Central memory CD8-positive, alpha-beta T cell (primary cell): ENCODE measurements at places on chromosomes 7 and 10.

DNA sequence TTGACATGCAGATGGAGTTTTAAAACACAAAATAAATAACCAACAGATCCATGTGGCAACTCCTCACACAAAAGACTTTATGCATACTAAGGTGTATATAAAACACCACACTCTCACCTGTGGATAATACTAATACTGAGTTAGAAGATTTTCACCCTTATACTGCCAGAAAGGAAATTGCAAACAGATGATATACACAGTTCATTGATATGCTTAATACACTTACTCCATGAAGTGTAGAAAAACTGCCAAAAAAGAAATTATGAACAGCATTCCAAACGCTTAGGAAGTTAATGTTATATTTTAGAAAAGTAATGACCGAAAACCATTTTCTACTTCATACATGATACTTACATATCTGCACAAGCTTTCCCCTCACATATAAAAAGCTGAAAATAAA is 17.6 kb upstream of the SNX13 start:
- no peak for DNase-seq

GRCh38 chr10:727162-727790 is 37.8 kb upstream of the DIP2C start:
- no peak for DNase-seq

DNA sequence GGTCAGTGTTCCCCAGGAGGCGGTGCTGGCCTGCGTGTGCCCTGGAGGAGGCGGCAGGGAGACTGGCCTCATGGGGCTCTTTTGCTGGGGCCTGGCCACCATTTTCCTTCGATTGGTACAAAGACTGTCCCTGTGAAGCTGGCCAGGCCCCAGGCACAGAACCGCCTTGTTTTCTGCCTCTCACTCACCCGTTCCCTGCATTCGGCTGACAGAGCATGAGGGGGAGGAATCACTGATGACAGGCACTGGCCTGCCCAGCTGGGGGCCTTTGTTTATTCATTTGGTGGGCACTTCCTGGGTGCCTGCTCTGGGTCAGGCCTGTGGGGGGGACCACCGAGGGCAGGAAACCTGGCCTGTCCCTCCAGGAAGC is 139.2 kb downstream of the FAM53B start:
- no peak for DNase-seq

GRCh38 chr10:59876695-59877094 is 29.7 kb downstream of the CCDC6 start:
- DNase-seq = no peak

GRCh38 chr10:14371581-14371980 is 40.9 kb upstream of the FRMD4A start:
- DNase-seq = no peak

GRCh38 chr7:51075681-51076580 is 240.7 kb downstream of the COBL start:
- DNase-seq = no peak

DNA sequence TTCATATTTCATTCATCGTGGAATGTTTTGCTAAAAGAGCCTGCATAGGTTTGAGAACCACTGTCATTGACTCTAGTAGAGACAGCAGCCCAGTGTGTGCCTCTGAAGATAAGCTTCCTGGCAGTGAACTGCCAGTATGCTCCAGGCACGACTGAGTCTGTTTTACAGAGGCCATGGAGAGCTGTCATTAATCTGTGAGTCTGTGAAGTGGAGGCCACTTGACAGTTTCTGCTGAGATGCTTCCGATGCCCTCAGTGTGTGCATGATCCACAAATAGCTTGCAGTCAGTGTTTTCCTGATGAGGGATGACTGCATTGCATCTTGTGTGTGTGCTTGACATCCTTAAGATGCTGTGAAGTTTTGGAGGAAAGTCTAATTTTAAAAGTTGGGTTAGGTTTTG is 162.2 kb downstream of the PFKFB3 start:
- no peak for DNase-seq

GRCh38 chr7:111224354-111225231 is 133.7 kb downstream of the LRRN3 start:
- DNase-seq = no peak

DNA sequence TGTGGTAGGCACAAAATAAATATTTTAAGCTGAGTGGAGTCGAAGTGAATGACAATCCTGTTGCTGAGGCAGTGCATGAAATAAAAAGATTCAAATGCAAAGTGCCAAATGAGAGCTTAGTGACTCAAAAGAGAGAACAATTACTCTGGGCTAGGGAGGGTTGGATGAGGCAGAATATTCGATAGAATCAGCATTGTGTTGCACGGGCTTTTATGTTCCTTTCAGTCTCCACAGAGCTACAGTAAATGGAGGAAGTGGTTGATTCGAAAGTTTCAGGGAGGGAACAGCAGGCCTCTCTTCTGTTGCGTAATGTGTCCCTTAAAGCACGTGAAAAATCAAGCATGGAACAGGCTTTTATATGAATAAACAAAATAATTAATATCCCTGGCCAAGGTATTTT is 599.3 kb upstream of the CELF2 start:
- DNase-seq = no peak

DNA sequence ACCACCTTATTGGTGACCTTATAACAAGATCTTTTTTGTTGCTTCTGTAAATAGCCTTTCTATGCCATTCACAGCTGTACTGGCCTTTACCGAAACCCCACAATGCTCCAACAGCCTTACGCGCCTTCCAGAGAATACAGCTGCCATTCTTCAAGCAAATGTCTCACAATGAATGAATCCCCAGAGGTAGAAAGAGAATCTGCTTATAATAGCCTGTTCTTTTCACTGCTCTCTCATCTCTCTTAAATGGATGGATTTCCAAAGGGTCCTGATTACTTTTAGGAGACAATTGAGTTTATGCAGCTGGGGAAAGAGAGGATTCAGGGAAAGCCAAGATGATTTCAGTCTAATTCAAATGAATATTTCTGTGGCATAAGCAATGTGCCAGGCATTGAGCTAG is 183.1 kb upstream of the PDE1C start:
- no peak for DNase-seq

DNA sequence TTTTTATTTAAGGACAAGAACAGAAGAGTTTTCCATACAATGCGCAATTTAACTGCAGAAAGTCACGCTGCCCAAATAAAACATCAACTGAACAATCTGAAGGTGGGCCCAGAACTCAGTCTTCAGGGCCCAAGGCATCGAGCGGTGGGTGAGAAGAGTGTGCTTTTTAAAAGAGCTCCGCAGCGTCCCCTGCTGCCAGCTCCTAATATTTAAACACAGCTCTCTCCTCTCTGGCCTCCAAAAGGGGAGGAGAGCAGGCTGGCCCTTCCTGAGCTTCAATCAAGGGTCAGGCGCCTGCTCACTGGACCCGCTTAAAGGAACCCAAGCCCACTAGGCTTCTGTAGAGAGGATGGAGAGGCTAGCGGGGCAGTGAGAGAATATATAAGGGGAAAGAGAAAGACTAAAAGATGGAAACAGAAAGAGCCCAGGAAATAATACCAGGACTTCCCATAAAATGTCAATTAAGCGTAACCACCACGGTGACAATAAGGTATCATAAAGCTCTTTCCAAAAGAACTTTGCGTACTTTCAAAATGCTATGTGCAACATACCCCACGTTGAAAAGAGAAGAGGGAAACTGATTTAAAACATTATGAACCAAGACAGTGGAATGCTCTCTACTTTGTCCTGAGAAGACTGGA is 2.8 kb downstream of the FAM53B start:
- DNase-seq = peak; percentile 70

GRCh38 chr10:104767745-104768144 is 126.7 kb downstream of the SORCS3 start:
- no peak for DNase-seq

- DNase-seq = no peak
Observed at GRCh38 chr7:65798111-65799075, 74.5 kb upstream of the VKORC1L1 start.

DNA sequence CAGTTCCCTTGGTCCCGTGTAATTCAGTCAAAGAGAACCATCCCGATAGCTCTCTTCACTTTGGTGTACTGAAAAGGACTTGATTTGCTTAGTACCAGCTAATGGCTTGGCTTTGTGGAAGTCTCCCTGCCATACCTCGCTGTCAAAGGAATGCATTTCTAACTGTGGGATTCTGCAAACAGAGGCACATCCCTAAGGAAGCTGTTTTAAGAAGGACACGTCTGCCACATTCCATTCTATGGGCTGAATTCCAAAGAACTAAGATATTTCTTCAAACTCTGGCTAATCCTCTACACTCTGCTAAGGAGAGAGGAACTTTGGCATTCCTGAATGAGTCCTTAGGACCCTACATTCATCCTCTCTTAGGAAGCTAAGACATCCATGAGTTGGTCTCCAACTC is 327.9 kb downstream of the SFMBT2 start:
- DNase-seq = no peak

- no peak for DNase-seq
Observed at GRCh38 chr7:128171-129080, 63.9 kb upstream of the FAM20C start.

GRCh38 chr7:42161719-42162118 is 75.3 kb downstream of the GLI3 start:
- DNase-seq = no peak

GRCh38 chr10:70575874-70576802 is 26.4 kb downstream of the PRF1 start:
- peak; percentile 40 for DNase-seq

DNA sequence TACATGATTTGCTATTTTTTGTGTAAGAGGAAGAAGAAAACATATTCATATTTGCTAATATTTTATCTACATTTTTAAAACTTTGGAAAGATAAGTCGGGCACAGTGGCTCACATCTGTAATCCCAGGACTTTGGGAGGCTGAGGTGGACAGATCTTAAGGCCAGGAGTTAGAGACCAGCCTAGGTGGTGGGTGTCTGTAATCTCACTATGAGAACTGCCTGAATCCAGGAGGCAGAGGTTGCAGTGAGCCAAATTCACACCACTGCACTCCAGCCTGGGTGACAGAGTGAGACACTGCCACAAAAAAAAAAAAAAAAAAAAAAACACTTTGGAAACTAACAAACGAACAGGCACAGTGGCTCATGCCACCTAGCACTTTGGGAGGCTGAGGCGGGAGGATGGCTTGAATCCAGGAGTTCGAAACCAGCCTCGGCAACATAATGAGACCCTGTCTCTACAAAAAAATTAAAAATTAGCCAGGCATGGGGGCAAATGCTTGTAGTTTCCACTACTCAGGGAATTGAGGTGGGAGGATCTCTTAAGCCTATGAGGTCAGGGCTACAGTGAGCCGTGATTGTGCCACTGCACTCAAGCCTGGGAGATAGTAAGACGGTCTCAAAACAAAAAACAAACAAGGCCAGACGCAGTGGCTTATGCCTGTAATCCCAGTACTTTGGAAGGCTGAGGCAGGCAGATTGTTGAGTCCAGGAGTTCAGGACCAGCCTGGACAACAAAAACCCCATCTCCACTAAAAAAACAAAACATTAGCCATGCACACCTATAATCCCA is 25.6 kb downstream of the HERC4 start:
- DNase-seq = no peak

DNA sequence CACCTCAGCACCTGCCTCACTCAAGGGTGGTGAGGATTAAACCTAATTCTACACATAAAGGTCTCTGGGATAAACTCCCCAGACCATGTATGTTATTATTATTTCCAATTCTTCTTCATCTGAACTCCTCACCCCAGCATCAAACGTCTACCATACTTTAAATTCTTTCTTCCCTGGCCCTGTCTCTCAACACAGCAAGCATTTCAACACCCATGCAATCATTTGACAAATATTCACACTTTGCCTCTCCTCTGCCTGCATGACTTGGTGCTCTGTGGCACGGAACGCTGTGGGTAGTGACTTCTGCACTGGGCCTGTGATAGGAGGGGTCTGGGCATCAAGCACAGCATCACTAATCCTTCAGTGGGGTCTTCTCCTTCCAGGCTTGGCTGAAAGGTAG is 490.8 kb downstream of the TNS3 start:
- no peak for DNase-seq

GRCh38 chr10:116978901-116979300 is 26.1 kb downstream of the SHTN1 start:
- DNase-seq = no peak

- no peak for DNase-seq
Observed at GRCh38 chr7:70360557-70360956, 762.3 kb downstream of the AUTS2 start.

DNA sequence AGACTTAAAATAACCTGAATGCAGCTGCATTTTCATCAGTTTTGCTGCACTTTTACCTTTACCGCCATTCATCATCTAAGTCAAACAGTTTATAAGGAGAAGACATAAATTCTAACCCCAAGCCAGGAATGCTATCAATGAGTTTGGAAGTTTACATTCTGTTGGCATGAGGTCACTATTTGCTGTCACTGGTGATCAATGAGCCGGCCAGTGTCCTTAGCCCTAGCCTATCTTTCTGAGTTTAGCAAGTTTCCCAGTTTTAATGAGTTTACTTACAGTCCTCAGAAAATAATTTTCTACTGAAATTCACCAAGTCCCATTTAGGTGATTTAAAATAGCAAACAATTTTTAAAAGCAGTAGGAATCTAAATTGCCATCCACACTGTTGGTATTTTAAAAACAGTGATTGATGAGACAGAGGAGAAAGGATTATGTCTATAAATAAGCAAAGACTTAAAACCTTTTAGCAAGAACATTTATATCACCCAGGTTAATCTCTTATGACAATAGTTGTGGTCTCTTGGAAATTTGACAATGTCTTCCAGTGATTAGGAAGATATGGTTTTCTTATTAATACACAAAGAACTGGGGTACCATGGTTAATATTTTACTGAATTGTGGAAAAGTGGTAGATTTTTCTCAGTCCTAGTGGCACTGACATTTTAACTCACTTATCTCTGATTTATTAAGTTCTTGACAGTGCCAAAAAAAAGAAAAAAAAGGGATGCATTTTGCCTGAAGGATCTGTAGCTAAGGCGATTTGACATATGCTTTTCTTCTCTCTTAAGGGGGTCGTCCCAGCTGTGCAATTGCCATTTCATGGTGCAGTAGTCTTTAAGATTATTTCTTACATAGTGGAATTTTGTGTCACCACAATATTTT is 443.4 kb upstream of the ANKRD30A start:
- no peak for DNase-seq

DNA sequence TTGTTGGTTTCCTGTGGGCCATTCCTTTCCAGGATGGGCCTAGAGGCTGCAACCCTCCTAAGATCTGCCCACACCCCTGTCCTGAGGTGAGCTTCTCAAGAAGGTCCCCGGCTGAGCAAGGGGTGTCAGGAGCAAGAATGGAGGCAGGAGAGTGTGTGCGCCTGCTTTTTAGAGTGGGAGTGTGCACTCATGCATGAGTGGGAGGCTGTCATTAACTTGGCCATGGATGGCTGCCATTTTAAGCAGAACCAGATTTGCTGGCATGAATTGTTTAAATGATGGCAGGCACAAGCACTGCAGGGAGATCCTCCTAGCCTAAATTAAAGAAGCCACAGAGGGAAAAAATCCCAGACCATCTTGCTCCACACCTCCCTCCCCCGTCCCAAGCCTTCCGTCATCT is 2.9 kb upstream of the SGPL1 start:
- no peak for DNase-seq

- no peak for DNase-seq
Observed at GRCh38 chr7:44102846-44103565, 1.1 kb upstream of the AEBP1 start.

DNA sequence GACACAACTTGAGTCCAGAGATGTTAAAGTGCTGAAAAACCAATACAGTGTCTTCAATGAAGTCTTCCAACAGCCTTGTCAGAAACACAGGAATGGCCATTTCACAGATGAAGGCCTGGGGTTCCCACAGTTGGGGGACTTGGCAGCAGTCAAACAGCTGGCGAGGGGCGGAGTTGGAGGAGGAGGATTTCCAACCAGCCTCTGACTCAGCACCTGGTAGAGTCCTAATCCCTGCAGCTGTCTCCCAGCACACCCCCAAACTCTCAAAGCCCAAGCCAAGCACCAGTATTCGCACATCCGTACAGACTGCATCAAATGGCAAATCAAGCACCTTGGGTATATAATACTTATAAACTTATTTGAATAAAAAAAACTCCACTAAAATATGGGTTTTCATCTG is 28.0 kb downstream of the CTBP2 start:
- no peak for DNase-seq
